ENCODE measurements at places on chromosomes 5 and 9.
A peak's percentile ranks its signal among the peaks of the same experiment; 100 is the strongest.

DNA sequence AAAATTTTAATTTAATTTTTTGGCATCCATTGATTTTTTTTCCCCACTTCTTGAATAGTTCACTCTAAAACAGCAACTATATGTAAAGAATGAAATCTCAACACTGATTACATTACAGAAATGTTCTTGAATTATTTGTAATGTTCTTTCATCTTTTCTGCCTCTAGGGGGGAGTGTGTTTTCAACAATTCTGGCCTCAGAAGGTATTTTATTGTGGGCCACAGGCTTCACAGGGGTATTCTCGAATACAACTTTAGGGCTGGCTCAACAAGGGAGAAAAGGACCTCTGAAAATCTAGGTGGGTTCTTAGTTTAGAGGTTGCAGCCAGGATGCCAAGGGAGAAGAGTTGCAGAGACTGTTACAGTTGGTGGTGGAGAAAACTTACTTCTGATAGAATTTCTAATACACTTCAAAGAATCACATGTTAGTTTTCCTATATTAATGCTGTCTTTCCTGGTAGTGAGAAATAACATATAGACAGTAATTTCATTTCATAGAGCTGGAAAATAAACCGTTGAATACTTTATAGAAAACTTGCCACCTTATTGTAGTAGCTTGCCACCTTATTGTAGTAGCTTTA lies 3.6 kb upstream of the NPR3 start:
- H3K27ac ChIP-seq, result no peak overlapping the region
- H3K36me3 ChIP-seq, result no peaks in the 10 kb centered on the region
- no peak for DNase-seq
- H3K27me3 ChIP-seq, result no peaks in the 10 kb centered on the region

DNA sequence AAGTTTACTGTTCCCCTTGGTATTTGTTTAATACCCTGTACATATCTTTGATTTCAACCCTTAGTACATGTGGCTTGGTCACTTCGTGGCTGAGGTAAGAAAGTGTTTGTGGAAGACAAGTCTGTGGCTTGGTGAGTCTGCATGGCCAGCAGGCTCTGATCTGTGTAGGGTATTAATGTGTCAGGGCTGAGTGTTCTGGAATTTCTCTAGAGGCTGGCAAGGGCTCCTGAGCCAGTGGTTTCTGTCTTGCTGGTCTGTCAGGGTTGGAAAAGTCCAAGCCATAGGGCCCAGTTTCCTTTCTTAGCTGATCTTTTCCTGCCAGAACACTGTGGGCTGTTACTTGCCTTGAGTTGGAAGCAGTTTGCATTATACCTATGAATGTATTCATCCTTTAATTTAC lies 48.0 kb upstream of the FBXL7 start:
- H3K27ac ChIP-seq, result no peak overlapping the region
- H3K27me3 ChIP-seq, result no peaks in the 10 kb centered on the region
- H3K4me3 ChIP-seq, result no peak overlapping the region
- no peaks in the 10 kb centered on the region for H3K4me1 ChIP-seq

GRCh38 chr5:147734894-147735293 lies 47.6 kb downstream of the JAKMIP2 start:
- H3K4me3 ChIP-seq, result no peak overlapping the region
- no peaks in the 10 kb centered on the region for H3K4me1 ChIP-seq
- H3K36me3 ChIP-seq, result no peaks in the 10 kb centered on the region

DNA sequence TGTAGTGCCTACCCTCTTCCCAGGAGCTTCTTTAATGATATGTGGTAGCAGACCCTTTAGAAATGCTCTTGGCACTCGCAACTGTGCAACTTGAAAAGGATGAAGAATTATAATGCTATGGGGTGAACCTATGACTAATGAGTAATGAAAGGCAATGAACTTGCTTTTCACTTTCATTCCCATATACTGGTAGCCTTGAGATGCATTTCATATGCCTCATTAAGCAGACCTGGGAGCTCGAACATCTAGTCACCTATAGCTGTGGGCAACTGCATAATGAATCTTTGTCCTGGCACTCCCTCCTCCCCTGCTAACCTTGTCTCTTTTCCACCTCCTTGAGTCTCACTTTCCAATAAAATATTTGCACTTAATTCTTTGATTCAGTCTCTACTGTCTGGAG lies 605.9 kb upstream of the DAB2 start:
- H3K27ac ChIP-seq, result no peak overlapping the region
- H3K36me3 ChIP-seq, result no peaks in the 10 kb centered on the region
- peak; percentile 9 for DNase-seq

- no peak overlapping the region for H3K27ac ChIP-seq
- no peaks in the 10 kb centered on the region for H3K36me3 ChIP-seq
- H3K27me3 ChIP-seq, result no peaks in the 10 kb centered on the region
- no peaks in the 10 kb centered on the region for H3K4me1 ChIP-seq
- no peak for DNase-seq
These were observed 90.7 kb downstream of the RAD23B start for GRCh38 chr9:107373809-107374208.

DNA sequence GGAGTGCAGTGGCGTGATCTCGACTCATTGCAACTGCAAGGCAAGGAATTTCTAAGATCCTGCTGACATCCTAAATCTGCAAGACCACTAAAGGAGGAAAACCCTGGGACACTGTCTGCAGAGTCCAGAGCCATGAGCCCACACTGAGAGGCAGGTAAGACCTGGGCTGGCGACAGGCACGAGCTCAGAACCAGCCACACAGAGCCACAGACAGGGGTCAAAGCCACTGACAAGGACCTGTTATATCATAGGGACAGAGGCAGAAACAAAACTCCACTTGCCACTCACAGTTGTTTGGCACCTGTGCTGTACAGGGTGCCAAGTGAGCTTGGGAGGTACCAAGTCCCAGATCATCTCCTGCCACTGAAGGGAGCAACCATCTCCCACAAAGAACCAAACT lies 34.2 kb downstream of the IPPK start:
- no peak overlapping the region for H3K27ac ChIP-seq
- DNase-seq, result no peak
- H3K4me1 ChIP-seq, result no peaks in the 10 kb centered on the region
- H3K4me3 ChIP-seq, result no peak overlapping the region
- no peaks in the 10 kb centered on the region for H3K27me3 ChIP-seq
- peaks cover 45% of the 10 kb centered on the region for H3K36me3 ChIP-seq

DNA sequence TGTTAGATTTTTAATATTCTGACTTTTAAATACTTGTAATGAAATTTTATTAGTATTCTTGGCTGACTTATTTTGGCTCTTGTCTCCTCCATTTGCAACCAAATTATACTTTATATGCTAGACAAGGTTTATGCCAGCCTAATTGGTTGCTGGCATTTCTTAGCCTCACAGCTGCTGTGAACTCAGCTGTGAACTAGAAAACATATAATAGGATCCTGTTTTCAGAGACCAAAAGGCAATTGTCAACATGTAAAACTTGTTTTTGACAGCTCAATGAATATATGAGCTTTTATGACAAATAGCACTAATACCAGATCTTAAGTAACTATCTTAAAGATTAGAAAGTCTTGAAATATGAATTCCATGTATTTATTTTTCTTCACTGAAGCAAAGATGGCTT lies 25.9 kb downstream of the KIF2A start:
- no peaks in the 10 kb centered on the region for H3K36me3 ChIP-seq
- H3K4me1 ChIP-seq, result no peaks in the 10 kb centered on the region
- H3K4me3 ChIP-seq, result no peak overlapping the region
- H3K27me3 ChIP-seq, result no peaks in the 10 kb centered on the region
- H3K27ac ChIP-seq, result no peak overlapping the region
